ENCODE measurements at places on chromosomes 6 and 20. TPM values are rescaled to one million over a fixed set of nuclear protein-coding genes. Genes with fewer than 3 reads are reported as not detected.
A peak's percentile ranks its signal among the peaks of the same experiment; 100 is the strongest.

Gene KLHDC3
- 101 TPM for polyA plus RNA-seq

GRCh38 chr6:3052481-3053230 lies 15.6 kb upstream of the RIPK1 start:
- no peak for DNase-seq

- DNase-seq: no peak
These were observed 5.8 kb downstream of the SNHG17 start for GRCh38 chr20:38429301-38429700.

GRCh38 chr6:124123617-124124209 lies 320.0 kb downstream of the NKAIN2 start:
- DNase-seq: no peak

GRCh38 chr20:16013631-16014030 lies 559.6 kb downstream of the KIF16B start:
- DNase-seq: no peak

DNA sequence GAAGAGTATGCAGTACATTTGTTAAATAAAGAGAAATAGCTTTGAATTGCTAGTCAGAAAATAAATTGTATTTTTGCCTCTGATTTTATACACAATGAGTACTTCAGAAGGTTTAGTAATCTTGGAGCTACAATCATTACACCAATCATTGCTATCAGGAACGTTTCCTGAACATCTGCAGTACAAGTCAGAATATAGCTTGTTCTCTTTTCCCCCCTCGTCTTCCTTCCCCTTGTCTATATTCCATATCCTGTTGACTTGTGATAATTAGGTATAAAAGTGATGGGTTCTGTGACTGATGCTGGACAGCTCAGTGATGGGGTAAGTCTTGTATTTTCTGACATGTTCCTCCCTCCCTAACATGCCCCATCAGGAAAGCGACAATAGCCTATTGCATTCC lies 94.0 kb downstream of the AHI1 start:
- no peak for DNase-seq

DNA sequence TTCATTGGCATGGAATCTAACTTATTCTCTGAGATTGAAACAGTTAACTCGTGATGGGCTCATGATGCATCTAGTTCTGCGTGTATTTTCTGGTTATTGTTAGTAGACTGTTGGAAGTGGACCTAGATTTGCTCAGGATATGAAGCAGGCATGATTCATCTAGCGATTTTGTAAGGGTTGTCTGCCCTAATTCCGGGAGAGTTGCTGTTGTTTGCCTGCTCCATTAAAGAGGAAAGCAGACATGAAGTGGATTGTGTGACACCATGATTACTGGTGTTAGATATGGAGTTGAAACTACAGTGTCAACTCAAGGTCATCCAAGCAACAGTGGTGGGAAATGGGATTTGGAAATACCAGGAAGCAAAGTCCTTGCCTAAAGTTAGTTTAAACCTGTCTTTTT lies 41.0 kb downstream of the SOX4 start:
- DNase-seq: no peak

GRCh38 chr6:131062241-131063027 lies 611 bp downstream of the EPB41L2 start:
- peak; percentile 30 for DNase-seq

DNA sequence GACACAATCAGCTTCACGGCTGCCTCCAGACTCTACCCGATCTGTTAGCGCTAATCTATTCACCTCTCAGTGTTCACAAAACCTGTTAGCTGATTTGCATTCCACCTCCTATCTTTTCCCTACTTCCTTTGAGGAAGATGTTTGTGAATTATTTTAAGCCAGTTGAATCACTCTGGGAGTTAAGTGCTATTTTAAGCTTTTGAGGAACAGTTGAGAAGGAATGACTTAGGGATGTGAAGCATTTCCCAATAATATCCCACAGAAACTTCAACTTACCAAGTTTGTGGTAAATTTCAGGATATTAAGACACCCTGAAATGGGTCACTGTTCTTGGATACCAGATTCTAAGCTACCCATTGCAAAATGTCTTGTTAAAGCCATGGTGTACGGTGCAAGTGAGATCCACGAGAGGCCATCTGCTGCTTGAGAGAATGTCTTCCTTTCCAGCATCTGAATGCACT lies 145.2 kb upstream of the CITED2 start:
- no peak for DNase-seq

Gene SLC24A3
- polyA plus RNA-seq: 6.8 TPM

- DNase-seq: no peak
These were observed 403.4 kb downstream of the SYNE1 start for GRCh38 chr6:152233547-152234320.

Gene ARHGAP18
- 57.4 TPM for polyA plus RNA-seq

DNA sequence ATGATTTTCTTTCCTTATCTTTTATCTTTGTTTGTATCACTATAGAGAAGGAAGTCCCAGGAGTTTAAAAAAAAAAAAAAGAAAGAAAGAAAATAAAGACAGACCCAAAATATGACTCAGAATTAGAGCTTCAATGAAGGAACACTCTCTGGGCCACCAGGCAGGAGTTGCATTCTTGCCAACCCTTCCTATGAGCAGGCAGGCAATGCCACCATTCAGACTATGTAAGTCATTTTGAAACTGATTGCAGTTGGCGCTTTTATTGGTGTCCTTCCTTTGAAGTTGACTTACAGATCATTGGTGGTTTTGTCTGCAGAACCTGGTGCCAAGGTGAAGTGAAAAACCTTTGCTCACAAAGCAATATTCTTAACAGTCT lies 50.3 kb downstream of the MYB start:
- DNase-seq: no peak

DNA sequence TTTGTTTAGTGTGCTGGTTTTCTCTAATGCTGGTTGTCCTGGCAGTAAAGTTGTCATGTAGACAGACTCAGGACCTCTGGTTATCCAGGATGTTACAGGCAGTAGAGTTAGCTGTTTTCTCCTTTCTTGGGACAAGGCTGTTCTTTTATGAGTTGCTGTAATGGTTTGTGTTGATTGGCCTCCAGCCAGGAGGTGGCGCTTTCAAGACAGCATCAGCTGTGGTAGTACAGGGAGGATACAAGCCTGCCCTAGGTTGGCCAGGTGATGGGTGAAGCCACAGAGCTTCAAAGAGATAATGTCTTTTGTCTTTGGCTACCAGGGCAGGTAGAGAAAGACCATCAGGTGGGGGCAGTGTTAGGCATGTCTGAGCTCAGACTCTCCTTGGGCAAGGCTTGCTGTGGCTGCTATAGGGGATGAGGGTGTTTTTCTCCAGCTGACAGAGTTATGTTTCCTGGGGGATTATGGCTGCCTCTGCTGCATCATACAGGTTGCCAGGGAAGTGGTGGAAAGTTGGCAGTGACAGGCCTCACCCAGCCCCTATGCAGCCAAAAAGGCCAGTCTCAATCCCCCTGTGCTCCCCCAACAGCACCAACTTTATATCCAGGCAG lies 127.2 kb upstream of the TAB2 start:
- DNase-seq: no peak

GRCh38 chr6:125357515-125358256 lies 55.9 kb upstream of the HDDC2 start:
- DNase-seq: peak; percentile 58

GRCh38 chr6:107768044-107768443 lies 56.1 kb downstream of the SCML4 start:
- no peak for DNase-seq

GRCh38 chr6:25727028-25727427 lies 27.5 kb upstream of the SLC17A4 start:
- no peak for DNase-seq

DNA sequence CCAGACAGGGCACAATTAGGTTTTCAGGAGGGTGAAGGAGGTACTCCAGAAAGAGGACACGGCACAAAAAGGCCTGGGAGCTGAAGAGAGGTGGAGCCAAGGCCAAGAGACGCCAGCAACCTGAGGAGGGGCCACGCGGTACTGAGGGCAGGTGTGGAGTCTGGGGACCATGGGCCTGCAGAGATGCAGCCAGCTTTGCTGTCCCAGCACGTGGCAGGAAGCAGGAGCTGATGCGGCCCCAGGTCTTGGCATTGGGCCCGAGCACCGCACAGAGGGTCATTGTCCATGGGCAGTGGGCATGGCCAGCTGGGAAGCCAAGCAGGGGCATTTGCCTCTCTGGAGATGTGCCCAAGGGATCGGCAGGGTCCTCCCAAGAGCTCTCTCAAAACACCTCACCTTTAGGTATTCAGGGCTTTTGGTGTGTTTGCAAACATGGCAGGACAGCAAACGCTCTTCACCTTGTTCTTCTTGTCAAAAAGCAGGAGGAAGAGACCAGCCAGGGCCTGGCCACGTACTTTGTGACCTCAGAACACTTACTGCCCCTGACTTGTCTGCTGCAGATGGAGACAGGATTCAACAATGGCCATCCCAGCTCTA lies 1.4 kb upstream of the BPIFB1 start:
- DNase-seq: no peak

DNA sequence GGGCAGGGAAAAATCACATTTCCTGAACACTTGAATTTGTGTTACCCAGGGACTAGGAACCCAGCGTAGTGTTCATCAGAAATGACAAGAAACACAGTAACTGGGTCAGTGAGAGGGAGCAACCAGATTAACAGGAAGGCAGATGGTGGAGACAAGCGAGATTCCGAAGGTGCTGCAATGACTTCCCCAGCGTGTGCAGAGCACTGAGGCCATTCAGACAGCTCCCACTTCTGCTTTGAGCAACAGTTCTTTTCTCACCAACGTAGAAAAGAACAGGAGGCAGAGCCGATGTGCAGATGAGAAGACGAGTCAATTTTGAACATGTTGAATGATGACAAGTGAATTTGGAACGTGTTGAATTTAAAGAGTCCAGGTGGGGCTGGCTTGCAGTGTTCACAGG lies 63.1 kb upstream of the IFNGR1 start:
- DNase-seq: no peak

GRCh38 chr20:38473367-38473795 lies 738 bp downstream of the RALGAPB start:
- DNase-seq: peak; percentile 11

DNA sequence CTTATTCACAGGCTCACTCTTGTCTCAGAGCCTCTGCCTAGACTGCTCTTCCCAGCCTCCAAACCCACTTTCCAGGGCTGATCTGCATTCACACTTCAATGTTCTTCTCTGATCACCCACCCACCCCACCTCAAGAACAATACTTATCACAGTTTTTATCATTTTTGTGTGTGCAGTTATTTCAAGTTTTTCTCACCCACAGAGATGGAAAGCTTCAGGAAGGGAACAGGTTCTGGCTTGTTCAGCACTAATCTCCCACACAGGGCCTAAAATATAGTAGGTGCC lies 160.9 kb downstream of the MRPL14 start:
- DNase-seq: no peak

GRCh38 chr6:113903666-113904330 lies 46.7 kb downstream of the MARCKS start:
- DNase-seq: peak; percentile 45

DNA sequence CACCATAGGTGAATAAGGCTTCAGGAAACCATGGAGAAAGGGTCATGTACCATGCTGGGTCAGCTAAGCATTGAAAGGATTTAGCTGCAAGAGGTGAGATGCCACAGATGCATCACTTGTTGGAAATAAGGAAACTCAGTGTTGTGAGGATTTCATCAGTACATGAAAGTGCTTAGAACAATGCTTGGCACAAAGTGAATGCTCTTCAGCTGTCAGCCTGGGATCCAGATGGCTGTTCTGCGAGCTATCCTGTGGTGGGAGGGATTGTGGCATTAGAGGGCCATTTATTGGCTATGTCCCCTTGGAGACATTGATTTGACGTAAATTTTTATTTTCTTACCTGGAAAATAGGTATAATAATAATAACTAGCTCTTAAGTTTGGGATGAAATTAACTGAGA lies 53.0 kb downstream of the ELOVL2 start:
- DNase-seq: no peak

DNA sequence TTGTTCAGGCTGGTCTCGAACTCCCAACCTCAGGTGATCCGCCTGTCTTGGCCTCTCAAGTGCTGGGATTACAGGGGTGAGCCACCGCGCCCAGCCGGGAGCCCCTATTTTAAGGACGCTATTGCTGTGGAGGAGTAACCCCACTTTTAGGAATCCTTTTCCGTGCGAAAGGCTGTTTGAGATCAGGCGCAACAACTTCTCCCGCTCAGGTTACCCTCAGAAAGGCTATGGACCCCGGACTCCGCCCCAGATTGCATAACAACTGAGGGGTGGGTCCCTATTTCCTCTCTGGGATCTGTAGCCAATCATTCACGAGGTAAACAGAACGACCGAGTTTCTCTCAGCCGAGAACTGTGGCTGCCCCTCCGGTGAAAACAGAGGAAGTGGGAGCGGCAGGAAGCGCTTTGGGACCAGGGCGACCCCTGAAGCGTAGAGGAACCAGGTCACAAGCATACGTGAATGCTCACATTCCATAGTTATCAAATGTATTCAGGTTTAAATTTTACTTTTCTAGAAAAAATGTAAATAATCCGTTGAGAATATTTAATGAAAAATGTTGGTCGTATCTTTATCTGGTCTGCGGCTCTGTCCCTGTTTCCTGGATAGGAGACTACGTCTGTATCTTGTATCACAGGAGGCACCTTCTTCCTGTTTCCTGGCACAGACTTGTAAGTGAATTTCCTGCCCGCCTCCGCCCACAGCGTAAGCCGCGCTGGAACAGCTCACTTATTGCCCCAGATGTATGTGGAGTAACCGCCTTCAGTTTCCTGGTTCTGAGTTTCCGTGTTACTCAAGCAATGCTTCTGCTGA lies 26.8 kb downstream of the HLA-E start:
- DNase-seq: peak; percentile 86

DNA sequence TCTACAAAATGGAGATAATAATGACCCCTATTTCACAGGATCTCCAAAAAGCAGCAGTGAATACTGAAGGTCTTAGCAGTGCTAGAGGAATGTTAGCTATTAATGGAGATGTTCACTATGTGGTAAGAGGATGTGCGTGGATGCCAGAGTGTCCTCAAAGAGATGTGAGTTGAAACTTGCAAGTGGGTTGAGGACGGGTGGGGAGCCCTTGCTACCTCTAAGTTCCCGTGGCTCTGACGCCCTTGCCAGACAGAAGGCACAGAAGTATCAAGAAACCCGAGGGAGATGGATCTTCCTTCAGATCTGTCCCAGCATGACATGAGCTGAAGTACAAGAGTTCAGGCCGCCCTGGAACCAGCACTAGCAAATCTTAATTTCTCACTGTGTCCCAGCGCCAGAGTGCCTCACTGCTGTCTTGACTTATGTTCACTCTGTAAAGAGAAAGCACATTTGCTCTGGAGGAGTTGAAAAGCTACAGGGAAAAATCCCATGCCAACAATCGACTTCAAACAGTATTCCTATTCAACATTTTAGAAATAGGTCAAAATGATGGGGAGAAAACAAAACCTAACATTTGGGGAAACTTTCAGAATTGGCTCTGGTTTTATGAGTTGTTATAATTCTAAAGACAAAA lies 59.5 kb downstream of the FYN start:
- no peak for DNase-seq

GRCh38 chr6:24504287-24504648 lies 9.5 kb downstream of the ALDH5A1 start:
- DNase-seq: no peak

DNA sequence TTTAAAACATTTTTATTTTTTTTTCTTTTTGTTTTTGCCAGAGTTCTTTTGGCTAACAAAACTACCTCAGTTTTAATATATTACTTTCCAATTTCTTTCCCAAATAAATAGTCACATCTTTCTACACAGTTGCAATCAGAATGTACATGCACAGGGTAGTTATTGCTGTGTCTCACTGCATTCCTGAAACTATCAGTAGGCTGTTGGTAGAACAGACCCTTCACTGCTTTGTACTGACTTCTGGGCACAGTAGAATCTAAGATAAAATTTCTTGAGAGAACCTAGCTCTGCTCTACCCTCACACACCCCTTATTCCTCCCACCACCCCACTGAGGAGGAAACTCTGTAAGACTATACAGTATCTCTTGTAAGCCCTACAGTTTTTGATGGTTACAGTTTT lies 19.9 kb downstream of the TPX2 start:
- DNase-seq: no peak
